ENCODE measurements at places on chromosomes 11 and 22. TPM values are rescaled to one million over a fixed set of nuclear protein-coding genes. Genes with fewer than 3 reads are reported as not detected.

Gene OR4S1
- total RNA-seq, result not detected

DNA sequence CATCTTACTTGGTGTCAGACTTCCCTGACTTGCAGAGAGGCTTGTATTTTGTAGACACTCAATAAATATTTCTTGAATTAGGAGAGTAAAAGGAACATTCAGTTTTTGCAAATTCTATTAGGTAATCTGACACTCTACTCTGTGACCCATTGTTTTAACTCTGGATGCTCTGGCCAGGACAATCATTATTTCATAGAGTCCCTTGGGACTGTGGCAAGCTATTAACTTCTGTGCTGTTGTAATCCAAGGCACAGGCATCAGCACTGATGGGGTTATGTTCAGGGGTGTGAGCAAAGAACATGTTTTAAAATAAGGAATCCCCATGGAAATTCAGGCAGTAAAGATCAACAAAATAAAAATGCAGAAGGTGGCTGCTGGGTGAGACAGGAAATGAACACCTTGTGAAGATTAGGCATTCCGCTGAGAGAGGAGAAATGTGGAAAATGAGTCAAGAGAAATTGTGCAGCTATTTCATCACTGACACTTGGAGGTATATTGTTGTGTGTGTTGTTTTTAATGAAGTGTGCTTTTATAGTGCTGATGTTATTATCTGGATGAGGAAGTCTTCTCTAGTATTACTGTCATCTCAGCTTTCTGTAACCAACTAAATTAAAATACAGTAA is 175.2 kb downstream of the WNT11 start:
- H3K4me1 ChIP-seq, result peaks cover 7% of the 10 kb centered on the region
- no peaks in the 10 kb centered on the region for H3K36me3 ChIP-seq
- no peak overlapping the region for H3K4me3 ChIP-seq
- H3K27ac ChIP-seq, result no peak overlapping the region
- no peak for DNase-seq

DNA sequence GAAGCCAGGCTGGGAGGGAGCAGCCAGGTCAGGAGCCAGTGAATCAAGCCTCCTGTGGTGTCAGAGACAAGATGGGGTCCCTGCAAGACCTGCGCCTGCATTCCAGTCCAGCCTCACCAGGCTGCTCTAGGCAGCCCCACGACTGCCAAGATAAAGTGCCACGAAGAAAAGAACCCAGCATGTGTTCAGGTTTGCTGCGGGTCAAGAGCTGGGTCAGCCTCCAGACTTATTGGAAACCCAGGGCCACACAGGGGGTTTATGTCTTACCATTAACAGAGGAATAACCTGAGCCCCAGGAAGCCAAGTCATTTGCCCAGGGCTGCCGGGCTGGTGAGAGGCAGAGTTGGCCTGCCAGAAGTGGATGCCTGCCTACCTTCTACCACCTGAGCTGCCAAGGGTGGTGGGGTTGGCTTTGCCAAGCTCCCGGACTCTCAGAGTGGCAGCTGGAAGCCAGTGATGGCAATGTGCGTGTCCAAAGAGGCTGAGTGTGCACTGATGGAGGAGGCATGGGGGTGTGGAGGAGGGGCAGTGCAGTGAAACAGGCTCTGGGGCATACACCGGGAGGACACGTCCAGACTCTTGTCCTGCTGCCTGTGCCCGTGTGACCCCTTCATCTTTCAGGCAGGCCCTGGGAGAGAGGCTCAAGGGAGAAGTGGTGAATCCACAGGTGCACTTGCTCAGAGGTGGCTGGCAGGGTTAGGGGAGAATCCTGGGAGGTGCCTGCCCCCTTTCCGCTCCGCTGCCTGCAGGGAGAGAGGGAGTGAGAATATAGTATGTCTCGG is 1.7 kb downstream of the RASD2 start:
- H3K4me3 ChIP-seq, result no peak overlapping the region
- peaks cover 9% of the 10 kb centered on the region for H3K4me1 ChIP-seq
- H3K27me3 ChIP-seq, result no peaks in the 10 kb centered on the region
- H3K36me3 ChIP-seq, result peaks cover 1% of the 10 kb centered on the region
- DNase-seq, result no peak
- H3K27ac ChIP-seq, result no peak overlapping the region

DNA sequence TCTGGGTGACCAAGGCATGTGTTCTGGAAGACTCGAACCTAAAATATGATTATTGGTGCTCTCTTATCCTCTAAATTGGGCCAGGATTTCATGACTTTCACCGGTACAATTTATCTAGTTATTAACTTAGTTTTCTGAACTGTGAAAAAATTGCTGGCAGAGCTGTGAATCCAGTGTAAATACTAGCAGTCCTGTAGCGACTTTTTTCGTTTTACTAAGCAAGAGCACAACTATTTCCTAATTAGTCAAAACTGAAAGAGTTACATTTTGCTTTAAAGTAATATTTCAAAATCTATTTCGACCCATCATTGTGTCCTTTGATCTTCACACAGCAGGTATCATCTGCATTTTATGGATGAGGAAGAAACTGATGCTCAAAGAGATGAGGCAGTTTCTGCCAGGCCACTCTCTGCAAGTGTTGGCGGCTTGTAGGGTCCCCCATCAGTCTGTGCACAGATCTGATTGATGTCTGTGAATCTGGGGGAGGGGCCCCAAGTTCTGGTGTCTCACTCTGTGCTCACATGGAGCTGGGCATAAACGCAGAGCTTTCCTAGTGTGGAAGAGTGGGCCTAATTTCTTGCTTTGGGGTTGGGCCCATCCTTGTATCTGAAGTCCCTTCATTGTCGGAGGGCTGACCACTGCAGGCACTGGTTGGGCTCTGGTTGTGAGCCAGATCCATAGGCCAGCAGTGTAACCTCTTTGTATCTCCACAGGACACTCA is 1.4 kb upstream of the TRMT2A start:
- peaks cover 6% of the 10 kb centered on the region for H3K4me1 ChIP-seq
- DNase-seq, result no peak
- peak overlapping the region; percentile 80 for H3K4me3 ChIP-seq
- peaks cover 55% of the 10 kb centered on the region for H3K36me3 ChIP-seq
- H3K27ac ChIP-seq, result peak overlapping the region; percentile 78

DNA sequence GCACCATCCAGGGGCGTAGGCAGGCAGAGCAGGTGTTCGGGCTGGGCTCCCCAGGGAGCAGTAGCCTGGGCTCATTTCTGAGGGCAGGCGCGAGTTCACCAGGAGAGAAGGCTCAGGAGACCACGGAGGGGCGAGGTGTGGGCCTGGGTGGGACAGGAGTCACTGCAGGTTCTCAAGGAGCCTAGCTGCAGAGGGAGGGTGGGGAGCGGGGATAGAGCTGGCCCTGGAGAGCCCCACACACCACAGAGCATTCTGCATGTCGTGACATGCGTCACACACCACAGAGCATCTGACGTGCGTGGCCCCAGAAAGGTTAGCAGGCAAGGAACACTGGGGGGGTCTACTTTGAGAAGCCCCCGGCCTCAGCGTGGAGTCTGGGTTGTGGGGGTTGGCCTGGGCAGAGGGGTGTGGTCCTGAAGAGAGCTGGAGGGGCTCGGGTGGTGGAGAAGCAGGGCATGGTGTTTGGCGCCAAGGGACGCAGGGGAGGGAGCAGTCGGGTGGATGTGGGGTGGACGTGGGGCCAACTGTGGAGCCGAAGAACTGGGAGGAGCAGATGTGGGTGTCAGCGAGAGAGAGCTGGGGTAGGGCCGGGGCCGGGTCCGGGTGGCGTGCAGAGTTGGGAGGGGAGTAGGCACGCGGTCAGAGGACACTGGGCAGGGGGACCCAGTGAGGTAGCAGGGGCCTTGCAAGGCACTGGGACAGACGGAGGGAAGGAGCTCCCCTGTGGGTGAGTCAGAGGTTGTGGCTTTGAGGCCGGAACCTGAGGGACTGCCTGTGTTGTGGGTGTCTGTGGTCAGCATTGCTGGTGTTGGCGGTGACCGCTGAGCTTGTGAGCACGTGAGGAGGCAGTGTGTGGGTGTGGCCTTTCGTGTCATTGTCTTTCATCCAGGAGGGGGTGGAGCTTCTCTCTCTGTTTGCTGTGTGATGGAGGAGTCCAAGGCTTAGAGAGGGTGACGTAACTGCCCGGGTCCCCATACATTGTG is 25.5 kb downstream of the CTTN start:
- peak; percentile 91 for DNase-seq
- no peak overlapping the region for H3K27ac ChIP-seq
- no peak overlapping the region for H3K4me3 ChIP-seq
- H3K27me3 ChIP-seq, result no peaks in the 10 kb centered on the region

Measured in IMR-90 (cell line).